ENCODE measurements at places on chromosomes 11 and 22.
A peak's percentile ranks its signal among the peaks of the same experiment; 100 is the strongest.

GRCh38 chr11:128285321-128285720 lies 302.0 kb downstream of the ETS1 start:
- no peak for DNase-seq

DNA sequence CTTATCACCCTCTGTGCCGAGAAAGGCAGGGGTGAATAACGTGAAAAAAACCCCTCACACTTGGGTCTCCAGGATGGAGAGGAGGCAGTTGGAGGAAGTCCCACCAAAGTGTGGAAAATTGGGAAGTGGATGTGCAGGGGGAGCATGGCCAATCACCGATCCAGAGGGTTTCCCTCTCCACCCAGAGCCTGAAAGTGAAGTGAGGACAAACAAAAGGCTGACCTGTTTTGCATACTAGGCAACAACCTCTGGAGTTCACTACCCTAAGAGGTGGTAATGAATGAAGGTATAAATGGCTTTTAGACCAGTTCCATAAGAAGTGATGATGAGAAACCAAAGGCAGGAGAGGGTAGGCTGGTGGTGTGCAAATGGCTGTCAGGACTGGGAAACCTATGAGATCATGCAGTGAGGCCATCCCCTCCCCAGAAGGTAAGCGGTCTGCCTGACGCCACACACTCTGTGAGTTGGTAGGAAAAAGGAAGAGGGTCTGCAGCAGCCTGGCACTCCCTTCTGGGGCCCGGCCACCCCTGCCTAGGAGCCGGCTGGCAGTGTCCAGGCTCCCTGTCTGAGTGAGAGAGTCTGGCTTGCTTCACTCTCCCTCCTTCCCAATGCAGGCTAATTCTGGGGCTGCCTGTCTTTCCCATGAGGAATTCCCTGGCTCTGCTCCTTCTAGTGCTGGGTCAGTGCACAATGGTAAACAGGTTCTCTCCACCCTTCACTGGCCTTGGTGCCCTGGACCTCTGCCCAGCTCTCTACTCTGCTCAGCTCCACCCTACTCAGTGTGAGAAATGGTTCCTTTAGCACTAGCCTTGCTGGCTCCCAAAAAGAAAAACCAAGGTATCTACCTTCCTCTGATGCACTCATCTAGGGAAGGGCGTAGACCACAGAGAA lies 15.6 kb downstream of the TBC1D10A start:
- DNase-seq: no peak

- DNase-seq: no peak
Observed at GRCh38 chr11:125429807-125430678, 66.0 kb downstream of the FEZ1 start.

DNA sequence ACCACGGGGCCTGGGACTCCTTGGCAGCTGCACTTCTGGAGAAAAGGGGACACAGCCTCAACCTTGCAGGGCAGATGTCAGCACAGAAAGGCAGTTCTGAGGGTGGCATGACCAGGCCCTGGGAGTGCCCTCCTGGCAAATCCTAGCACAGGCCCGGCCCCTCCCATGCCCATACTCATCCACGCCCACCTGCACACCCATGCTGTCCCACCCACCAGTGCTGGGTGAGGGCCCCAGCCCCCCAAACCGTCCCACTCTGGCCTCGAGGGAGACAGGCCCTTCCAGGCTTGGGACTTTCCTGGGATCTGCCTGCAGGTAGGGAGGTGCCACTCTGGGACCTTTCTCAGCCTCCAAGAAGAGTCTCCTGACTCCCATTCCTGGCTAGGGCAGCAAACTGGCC lies 10.1 kb downstream of the DUSP8 start:
- no peak for DNase-seq

DNA sequence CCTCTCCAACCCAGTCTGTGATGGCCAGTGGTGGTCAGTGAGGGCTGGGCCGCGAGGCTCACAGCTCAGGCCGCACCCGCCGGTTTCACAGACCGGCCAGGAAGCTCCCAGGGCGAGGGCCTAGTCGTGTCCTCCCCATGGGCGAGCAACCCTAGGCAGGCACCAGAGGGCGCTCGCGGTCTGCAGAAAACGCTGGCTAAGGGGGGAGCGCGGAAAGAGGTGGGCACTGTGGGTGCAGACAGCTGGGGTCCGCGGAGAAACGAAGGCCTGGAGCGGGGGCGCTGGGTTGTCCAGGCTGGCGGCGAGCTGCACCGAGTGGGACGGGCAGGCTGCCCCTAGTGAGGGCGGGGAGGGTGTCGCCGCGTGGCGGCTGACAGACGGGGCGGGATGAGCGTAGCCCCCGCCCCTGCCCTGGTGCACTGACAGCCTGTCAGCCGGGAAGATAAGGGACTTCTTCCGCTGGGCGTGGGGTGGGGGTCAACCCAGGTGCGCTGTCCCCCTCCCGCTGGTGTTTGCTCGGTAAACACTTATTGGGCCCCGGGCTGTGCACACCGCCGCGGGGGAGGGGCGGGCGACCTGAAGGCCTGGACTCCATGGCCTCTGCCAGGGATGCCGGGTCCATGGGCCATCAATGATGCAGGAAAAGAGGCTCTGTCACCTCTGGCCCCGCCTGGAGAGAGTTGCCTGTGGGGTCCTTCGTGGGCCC lies 7.5 kb downstream of the GP1BB start:
- peak; percentile 71 for DNase-seq

GRCh38 chr11:8631395-8632118 lies 37.5 kb upstream of the STK33 start:
- no peak for DNase-seq

- peak; percentile 2 for DNase-seq
Observed at GRCh38 chr11:114738954-114739353, 60.6 kb downstream of the NXPE2 start.

GRCh38 chr11:68370211-68371111 lies 58.1 kb downstream of the LRP5 start:
- no peak for DNase-seq

DNA sequence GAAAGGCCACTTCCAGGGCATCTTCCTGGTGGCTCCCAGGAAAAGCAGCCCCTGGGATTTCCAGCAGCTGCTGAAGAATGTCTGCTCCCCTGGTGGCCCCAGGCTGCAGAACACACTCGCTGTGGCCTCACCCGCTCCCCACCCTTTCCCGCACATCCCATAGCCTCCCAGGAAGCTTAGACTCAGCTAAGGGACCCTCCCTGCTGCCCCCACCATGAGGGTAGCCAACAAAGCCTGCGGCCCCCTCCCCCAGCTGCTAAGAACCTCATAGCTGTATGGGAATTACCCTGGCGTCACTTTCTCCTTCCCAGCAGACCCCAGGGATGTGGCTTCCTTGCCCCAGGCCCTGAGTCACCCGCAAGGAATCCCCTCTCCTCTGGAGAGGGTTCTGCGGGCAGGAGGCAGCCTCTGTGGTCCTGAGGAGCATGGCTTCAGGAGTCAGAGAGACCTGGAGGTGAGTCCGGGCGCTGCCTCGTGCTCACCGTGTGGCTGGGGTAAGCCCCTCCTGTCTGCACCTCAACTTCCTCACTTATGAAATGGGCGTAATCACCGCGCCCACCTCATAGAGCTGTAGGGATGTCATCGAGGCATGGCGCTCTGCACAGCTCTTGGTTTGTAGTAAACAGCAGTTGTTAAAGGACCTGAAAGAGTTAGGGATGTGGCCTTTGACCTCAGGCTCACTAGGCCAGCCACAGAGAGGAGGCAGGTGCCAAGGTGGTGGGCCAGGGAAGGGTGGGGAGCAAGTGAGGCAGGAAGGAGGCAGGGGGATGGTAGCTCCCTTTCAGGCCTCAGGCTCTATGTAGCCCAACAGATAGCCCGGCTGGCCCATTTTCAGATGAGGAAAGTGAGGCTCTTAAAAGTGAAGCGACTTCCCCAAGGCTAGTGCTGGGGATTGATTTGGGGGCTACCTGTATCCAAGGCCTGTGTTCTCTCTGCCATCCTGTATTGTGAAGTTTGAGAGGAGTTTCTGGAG lies 71.2 kb downstream of the LRRC32 start:
- no peak for DNase-seq

DNA sequence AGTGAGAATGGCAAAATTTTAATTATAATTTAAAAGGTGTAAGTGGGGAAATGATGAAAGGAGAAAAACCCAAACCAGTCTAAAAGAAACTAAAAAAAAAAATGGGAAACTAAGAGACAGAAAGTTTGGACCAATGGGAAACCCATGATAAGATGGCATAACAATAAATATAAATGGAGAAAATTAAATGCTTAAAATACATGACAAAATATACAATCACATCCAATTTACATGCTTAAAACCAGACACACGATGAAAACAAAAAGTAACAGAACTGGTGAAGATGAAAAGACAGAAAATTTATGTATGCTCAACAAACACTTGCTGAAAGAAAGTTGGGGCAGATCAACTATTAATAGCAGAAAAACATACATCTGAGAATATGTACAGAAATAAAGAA lies 1471.1 kb downstream of the TBC1D22A start:
- DNase-seq: no peak

DNA sequence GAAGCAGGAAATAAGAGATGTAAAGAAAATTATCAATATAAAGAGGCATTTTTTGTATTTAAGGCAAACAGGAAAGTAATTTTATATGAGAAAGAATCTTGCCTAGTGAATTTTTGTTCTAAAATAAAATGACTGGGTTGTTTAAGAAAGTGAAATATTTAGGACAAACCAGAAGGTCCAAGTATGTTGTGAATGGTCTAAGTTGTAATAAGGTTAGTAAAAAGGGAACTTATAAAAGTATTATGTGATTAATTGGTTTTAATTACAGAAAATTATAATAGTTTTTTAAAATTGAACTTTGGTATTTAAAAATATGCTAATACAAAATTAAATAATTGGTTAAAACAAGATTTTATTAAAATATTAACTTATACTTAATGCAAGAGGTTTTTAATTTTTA lies 26.6 kb upstream of the EI24 start:
- DNase-seq: no peak

GRCh38 chr22:35840302-35840739 lies 122.6 kb downstream of the APOL5 start:
- no peak for DNase-seq

GRCh38 chr11:46522682-46523281 lies 71.0 kb downstream of the AMBRA1 start:
- DNase-seq: no peak

DNA sequence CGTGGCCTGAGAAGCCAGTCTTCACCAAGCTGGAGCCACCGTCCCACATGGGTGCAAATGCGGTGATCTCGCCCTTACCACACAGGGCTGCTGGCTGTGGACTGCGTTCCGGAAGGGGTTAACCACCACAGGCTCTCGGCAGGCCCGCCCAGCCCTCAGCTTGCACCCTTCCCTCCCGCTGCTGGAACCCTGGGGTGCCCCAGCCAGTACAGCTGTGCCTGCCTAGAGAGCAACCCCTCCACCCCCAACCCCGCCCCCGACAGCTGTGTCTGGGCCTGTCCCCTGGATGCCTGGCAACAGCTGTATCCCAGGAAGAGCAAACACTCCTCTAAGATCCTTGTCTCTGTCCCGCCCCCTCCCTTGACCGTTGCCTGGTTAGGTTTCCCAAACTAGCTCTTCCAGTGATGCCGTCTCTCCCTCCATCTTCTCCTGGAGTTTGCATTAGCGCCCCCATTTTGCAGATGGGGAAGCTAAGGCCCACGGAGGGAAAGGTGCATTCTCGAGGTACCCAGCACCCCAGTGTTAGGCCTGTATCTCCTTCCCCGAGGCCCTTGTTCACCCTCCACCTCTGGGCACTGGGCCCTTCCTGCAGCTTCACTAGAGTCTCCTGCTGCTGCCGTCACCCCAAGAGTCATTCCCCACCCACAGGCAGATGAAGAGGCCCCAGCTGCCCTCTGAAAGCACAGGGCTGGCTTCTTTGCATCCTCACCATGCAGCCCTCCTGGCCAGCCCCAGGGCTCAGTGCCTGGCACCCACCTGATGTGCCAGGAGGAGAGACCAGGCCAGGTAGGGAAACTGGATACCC lies 12.6 kb upstream of the COX8A start:
- no peak for DNase-seq

GRCh38 chr11:66870616-66871520 lies 14.0 kb downstream of the LRFN4 start:
- DNase-seq: no peak

DNA sequence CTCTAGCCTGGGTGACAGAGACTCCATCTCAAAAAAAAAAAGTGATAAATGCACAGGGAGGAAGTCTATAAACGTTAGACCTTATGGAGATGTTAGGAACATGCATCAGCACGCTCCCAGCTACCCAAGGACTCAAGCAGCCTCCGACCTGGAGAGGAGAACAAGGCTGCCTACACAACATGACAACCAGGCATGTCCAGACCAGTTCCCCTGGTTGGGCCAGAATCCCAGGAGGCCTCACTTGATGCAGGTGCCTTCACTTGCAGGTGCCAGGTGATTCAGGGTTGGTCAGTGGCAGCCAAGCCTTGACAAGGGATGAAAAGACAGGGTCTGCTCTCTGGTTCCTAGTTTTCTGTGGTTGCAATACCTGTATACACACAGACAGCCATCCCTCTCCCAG lies 5.9 kb downstream of the RANGAP1 start:
- DNase-seq: no peak

DNA sequence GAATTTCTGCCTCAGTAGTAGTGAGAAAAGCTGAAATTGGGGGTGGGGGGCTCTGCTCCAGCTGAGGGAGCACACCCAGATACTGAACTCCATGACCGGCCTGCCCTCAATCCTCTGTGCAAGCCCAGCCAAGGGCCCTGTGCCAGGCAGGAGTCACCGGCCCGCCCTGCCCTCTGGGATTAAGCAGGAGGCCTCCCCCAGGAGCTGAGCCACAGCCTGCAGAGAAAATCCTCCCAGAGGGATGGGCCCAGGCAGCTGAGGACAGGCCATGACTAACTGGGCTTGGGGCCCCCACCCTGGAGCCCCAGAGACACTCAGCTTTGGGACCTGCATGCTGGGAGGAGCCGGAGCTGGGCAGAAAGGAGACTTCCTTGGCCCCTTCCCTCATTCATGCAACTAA lies 48.8 kb downstream of the MN1 start:
- no peak for DNase-seq

- DNase-seq: no peak
Observed at GRCh38 chr22:30249049-30250038, 2.8 kb upstream of the LIF start.

DNA sequence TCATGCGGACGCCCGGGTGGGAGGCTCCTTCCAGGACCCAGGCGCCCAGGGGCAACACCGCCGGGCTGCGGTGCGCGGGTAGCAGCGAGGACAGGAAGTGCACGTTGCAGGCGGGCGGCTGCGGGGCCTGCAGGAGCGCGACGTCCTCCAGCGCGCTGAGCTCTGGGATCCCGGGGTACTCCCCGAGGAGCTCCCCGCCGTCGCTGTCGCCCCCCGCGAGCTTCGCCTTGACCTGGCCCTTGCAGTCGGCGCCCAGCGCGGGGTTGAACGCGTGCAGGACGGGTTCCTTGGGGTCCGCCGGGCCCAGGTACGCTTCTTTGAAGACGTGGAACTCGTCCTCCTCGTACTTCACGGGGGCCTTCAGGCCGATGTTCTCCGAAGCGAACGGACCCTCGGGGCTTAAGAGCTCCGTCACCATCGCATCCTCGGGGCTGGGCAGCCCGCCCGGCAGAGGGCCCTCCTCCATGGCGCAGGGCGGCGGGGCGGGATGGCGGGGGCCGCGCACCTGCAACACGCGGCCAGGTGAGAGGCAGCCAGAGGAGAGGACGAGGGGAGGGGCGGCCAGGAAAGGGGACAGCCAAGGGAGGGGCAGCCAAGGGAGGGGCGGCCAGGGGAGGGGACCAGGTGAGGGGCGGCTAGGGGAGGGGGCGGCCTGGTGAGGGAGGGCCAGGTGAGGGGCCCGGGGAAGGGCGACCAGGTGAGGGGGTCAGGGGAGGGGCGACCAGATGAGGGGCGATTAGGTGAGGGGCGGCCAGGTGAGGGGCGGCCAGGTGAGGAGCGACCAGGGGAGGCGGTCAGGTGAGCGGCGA lies 921 bp downstream of the TESMIN start:
- peak; percentile 29 for DNase-seq

Measured in CD8-positive, alpha-beta memory T cell (primary cell).